ENCODE measurements at places on chromosomes 16 and 17.
A peak's percentile ranks its signal among the peaks of the same experiment; 100 is the strongest.

- no peak for DNase-seq
These were observed 317.8 kb downstream of the CA10 start for GRCh38 chr17:51840688-51841087.

GRCh38 chr17:60153606-60154390 lies 4.0 kb downstream of the CA4 start:
- DNase-seq, result no peak

DNA sequence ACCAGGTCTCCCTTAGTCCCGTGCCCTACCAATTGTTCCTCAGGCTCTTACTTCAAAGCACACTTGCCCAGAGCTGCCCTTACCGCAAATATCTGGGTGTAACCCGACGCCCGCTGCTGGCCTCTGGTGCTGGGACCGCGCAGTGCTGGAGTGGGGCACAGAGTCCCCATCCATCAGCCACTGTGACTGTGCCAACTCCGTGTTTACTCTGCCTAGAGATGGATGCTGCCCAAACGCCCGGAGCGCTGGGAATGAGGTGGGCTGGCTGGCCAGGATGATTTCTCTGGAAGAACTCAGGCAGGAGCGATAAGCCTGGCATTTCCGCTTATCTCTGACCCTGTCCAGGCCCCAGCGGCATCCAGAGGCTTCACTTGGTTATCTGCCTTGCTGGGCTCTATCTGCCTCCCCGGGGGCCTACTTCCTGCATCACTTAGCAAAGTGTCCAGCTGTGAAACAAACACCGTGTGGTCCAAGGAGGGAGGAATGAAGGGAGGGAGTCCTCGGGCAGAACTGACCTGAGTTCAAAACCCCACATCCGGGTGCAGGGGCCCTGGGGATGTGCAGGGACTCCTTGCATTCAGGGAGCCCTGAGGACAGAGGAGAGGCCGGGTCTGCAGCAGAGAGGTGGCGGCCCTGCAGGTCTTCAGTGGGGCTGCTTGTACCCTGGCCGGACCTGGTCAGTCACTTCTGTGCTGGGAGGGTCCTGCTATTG lies 9.4 kb upstream of the MYLK3 start:
- no peak for DNase-seq

GRCh38 chr16:49749816-49750215 lies 106.1 kb downstream of the ZNF423 start:
- DNase-seq, result no peak

- peak; percentile 71 for DNase-seq
These were observed 17.5 kb upstream of the TNFRSF13B start for GRCh38 chr17:16989230-16989952.

DNA sequence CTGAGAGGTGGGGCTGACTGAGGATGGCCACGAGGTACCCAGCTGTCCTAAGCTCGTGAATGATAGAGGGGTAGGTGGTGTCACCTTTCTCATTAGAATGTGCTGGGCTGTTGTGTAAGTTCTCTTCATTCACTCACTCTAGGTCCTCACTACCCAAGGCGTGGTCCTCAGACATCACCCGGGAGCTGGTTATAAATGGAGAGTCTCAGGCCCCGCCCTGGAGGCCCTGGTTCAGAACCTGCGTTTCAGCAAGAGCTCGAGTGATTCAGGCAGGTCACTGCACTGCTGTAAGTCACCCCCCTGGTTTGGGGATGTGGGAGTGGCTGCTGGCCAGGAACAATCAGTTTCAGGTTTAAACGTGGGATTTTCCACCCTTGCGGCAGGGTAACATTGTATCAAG lies 139.8 kb downstream of the FOXL1 start:
- DNase-seq, result no peak

- no peak for DNase-seq
These were observed 5.0 kb upstream of the PRSS54 start for GRCh38 chr16:58299757-58300349.

DNA sequence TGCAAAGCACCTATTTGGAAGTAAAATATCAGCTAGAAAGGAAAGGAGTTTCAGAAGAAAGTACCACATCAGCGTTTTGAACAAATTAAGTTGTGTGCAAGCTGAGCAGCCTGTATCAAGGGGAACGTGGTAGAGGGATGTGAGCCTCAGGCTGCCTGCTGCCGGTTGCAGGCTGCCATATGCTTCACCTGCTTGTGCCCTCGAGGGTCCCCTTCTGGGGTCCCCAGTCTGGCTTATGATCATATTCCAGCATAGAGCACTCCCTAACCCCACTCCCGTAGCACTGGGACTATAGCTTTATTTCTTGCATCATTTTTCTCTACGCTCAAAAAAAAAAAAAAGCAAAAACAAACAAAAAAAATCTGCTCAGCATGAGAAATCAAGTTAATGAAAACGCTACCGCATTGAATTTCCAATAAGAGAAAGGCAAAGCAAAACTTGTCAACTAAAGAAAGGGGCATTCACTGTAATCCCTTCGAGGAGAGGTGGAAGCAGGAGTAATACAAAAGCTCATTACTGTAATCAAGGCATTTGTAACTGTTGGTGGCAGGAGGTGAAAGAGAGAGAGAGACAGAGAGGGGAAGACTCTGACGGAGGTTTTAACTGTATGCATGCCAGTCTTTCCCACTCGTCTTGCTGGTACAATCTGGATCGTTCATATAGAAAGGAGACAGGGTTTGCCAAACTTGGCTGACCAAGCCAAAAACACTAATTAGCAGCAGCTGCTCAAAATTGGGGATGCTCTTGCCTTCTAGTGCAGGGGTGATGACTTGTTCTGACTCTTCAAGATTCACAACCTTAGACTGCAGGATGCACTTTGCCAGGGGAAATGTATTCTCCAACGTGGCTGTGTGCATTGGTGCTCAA lies 258.2 kb upstream of the HSBP1 start:
- no peak for DNase-seq

- DNase-seq, result no peak
These were observed 2450.0 kb downstream of the TP53TG3F start for GRCh38 chr16:35909351-35909954.

DNA sequence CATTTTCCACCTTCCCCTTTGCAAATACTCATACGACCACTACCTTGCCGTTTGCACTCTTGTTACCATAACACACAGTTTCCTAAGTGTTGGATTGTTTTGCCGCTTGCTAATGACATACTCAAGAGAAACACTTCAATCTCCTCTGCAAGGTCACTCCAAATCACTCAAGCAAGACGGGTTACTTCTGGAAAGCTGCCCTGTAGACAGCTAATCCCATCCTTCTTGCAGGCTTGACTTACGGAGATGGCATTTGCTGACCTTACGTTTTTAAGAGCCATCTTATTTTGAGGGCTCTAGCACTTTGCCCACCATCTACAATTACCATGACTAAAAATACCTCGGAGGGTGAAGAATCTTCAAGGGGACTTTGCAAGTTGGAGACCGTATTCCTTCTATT lies 46.2 kb downstream of the MYH3 start:
- DNase-seq, result no peak

DNA sequence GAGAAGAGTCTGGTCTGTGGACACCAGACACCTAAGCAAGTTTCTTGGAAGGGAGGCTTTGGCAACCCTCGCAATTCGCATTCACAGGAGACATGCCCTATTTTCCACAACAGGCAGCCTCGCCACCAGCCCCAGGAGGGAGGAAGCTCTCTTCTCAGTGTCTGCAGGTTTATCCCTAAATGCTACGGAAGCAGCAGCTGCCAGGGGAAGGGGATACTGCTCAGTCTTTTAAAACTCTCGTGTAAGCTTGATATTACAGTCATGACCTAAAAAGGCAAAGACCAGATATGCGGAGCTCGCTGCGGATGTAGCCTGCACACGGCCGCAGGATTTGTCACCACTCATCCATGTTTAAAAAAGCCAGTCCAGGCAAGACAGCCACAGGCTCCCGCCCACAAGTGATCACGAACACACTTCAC lies 159.2 kb upstream of the RPH3AL start:
- no peak for DNase-seq

DNA sequence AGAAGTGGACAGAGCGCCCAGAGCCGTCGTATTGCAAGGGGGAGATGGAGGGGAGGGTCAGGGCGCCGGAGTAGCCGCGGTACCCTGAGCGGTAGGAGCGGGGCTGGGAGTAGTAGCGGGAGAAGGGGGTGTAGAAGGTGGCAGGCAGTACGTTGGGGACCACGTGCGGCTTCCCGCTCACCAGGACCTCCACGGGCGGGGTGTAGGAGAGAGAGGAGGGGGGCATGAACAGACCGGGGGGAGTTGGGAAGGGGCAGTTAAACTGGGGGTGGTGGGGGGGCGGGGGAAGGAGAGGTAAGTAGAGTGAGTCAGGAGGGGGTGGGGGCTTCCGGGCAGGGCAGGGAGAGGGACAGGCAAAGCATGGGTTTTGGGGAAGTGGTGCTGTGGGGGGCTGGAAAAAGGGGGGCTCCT lies 16.8 kb downstream of the ST6GALNAC2 start:
- no peak for DNase-seq

DNA sequence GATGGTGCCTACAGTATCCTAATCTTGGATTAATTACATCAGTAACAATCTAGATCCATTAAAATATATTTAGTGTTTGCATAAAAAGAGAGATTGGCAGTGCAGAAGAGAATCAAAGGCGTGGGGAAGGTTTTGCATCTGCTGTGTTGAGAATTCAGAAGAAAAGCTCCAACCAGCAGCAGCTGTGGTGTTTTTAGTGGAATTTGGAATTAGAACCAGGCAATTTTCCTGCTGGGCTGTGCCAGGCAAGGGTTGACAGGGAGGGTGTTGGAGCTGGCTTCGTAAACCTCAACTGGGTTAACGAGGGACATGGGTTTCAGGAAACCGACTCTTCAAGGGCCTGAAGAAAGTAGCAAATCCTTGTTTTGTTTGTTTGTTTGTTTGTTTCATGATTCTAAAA lies 107.8 kb upstream of the WSCD1 start:
- no peak for DNase-seq

DNA sequence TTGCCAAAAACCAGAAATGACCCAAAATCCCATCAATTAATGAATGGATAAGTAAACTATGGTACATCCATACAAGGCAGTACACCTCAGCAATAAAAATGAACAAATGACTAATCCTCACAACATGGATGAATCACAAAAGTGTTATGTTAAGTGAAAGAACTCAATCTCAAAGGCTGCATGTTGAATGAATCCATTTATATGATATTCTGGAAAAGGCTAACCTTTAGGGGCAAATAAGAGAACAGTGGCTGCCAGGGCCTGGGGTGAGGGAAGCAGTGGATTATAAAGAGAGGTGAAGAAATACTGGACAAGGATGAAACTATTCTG lies 46.1 kb upstream of the MSI2 start:
- DNase-seq, result no peak

DNA sequence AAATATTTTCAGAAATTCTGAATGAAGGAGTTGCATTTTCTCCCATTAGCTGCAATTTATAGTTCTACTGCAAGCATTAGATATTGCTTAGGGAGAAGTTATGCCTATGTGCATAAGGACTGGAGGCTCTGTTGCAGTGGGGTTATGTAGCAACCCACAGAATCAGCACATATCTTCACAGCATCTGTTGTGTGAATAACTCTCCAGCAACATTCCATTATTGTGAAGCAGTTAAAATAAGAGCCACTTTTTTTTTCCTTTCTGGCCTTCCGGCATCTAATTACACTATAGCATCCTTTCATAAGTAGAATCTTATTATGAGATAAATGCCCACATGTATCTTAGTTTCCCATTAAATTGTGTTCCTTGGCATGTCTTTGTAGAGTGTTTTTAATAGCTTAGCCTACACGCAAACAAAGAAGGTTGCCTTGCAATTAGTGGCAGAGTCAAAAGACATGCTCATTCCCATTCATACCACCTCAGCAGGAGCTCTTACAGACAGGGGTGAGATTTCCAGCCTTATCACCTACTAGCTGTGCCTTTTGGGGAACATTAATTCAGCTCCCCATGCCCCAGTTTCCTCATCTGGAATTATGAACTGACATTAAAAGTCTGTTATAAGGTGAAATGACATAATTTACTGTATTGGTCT lies 596.0 kb upstream of the GOT2 start:
- DNase-seq, result no peak

DNA sequence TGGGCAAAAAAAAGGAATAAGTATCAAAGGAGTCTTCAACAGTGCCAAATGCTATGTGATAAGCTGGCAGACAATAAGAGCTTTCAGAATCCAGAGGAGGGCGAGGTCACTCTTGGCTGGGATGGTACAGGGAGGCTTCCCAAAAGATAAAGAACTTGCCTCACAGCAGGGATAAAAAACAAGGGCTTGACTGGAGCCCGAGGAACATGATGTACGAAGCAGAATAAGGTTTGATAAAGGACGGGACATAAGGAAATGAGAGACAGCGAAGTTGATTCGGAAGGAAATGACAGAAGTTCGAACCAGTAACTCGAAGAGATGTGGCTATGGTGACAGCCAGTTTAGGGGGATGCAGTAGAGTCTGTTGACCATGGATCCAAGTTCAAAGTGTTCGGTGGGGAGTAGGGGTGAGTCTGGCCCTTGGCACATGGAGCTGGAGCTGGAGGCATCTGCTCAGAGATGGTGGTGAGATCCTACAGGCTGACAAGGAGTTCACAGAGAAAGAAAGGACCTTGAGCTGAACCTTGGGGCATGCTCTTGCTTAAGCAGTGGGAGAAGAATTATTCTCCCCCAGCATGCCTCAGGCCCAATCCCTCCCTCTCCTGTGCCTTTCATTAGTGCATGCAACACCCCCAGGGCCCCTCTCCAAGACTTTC lies 137.6 kb upstream of the RCVRN start:
- DNase-seq, result no peak

GRCh38 chr16:57304169-57305061 lies 19.9 kb upstream of the PLLP start:
- no peak for DNase-seq

- DNase-seq, result peak; percentile 68
These were observed 57.0 kb downstream of the ABR start for GRCh38 chr17:1122533-1123392.

GRCh38 chr17:45905814-45906213 lies 11.5 kb downstream of the MAPT start:
- DNase-seq, result no peak

DNA sequence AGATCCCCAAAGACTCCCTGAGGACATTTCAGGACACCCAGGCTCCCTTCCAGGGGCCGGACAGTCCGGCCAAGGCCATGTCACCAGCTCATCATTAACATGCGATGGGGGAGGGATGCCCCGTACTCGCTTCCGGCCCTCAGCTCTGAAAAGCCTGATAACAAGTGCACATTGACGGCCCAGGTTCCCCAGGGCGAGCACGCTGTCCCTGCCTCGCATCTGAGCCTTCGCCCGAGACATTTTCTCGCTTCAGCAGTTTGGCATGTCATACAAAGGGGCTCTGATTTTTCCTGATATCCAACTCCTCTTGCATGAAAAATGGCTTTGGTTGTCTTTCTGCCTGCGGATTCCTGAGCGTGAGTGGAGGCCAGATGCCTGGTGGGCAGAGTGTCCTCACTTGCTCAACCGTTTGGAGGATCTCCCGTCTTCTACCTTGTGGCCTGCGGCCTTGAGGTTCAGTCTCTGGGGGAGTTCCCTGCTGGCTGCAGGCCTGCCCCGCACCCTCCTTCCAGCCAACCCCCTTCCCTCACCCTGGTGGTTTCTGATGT lies 14.1 kb downstream of the CACNG4 start:
- no peak for DNase-seq

- no peak for DNase-seq
These were observed 59.7 kb downstream of the RNF112 start for GRCh38 chr17:19470530-19471261.

Data from naive B cell (primary cell).